Osteoblast (primary cell): ENCODE measurements at places on chromosomes 5 and 9. TPM values are rescaled to one million over a fixed set of nuclear protein-coding genes. Genes with fewer than 3 reads are reported as not detected.

GAS1 gene
- total RNA-seq = 107 and 121 TPM in 2 replicates

NPR3 gene
- total RNA-seq = 73.1 and 92.3 TPM in 2 replicates

BASP1 gene
- 242 and 272 TPM in 2 replicates for total RNA-seq

MIER3 gene
- total RNA-seq = 19.2 and 29.7 TPM in 2 replicates

FBXW2 gene
- total RNA-seq = 36.9 and 41.0 TPM in 2 replicates

C5 gene
- 5.1 and 5.6 TPM in 2 replicates for total RNA-seq

DAPK1 gene
- total RNA-seq = 42.7 and 55.4 TPM in 2 replicates
